ENCODE measurements at places on chromosomes 3 and 15. TPM values are rescaled to one million over a fixed set of nuclear protein-coding genes. Genes with fewer than 3 reads are reported as not detected.

DNA sequence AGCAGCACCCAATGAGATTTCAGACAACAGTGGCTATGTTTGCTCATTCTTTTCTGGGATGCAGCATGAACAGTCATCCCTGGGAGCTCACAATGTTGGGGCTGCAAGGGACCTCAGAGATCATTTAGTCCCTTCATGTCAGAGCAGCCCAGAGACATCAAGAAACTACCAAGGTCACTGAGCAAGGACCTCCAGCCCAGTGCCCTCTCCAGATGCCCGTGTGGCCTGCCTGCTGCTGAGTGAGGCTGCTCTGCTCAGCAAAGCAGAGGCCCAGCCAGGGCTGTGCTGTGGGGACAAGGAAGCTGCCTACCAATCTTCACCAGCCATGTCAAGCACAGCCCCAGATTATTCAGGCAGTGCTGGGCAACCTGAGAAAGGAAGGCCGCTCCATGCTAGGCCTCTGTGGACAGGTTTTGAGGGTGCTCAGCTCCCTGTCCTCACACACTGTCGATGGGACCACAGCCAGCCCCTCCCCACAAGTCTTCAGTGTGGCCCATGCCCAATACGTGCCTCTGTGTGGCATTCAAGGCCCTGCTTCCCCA lies 99.7 kb downstream of the DAPK2 start:
- no peaks in the 10 kb centered on the region for H3K27me3 ChIP-seq
- H3K4me1 ChIP-seq = no peaks in the 10 kb centered on the region
- no peaks in the 10 kb centered on the region for H3K36me3 ChIP-seq
- H3K27ac ChIP-seq = no peak overlapping the region

DNA sequence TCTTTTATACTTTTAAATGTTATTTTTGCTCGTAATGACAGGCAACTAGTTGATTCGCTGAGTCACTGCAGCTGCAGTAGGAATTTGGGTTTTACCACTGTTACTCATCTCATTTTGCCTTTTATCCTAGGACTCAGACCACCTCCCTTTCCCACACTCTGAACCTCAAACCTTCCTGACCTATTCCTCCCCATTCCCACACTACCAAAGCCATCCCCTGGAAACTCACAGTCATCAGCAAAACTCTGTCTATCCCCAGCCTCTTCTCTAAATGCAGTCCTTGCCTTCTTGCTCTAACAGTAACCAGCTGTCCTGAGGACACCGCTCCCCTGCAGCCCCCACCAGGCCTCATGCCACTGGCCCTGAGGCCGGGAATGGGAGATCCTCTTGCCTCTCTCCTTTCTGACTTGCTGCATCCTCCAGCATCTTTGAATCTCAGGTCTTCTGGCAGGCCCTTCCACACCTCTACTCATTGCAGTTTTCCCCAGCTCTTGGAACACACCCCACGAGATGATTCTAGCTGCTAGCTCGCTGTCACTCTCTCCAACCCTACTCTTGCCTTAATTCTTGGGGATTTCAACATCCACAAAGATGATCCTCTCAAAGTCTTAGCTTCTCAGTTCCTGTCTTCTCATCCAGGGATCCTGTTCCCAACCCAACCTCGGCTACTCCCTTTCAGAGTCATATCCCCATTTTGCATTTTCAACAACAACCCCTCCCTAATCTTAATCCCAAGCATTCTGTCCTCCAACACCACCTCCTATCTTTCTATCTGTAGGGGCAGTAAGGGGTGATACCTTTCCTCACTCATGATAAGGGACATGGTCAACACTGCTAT lies 55.9 kb upstream of the C3orf80 start:
- H3K27ac ChIP-seq = no peak overlapping the region
- no peaks in the 10 kb centered on the region for H3K36me3 ChIP-seq

GRCh38 chr15:39642011-39642640 lies 61.2 kb downstream of the THBS1 start:
- H3K36me3 ChIP-seq = no peaks in the 10 kb centered on the region
- H3K27me3 ChIP-seq = no peaks in the 10 kb centered on the region
- no peaks in the 10 kb centered on the region for H3K4me1 ChIP-seq
- peak; percentile 50 for DNase-seq

- H3K27me3 ChIP-seq = peaks cover 19% of the 10 kb centered on the region
- no peak for DNase-seq
- no peak overlapping the region for H3K27ac ChIP-seq
- peaks cover 3% of the 10 kb centered on the region for H3K4me1 ChIP-seq
- H3K4me3 ChIP-seq = no peak overlapping the region
Observed at GRCh38 chr3:185361920-185362319, 1.0 kb upstream of the MAP3K13 start.

DNA sequence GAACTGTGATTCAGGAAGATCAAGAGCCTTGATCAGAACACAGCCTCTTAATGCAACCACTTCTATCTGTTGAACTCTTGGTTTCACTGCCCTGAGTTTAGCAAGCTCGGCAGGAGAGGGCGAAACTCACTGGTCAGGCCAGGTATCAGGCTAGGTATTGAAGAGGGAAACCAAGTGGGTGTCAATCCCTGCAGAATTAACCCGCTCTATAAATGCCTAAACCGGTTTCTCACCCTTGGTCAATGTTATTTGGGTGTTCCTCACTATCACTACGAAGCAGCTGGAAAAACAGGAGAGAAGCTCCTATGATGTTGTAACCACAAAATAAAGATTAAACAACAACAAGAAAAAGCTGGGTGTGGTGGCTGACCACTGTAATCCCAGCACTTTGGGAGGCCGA lies 23.9 kb downstream of the LIPH start:
- no peak overlapping the region for H3K4me3 ChIP-seq
- no peak overlapping the region for H3K27ac ChIP-seq
- H3K36me3 ChIP-seq = no peaks in the 10 kb centered on the region
- H3K4me1 ChIP-seq = no peaks in the 10 kb centered on the region
- DNase-seq = no peak

DNA sequence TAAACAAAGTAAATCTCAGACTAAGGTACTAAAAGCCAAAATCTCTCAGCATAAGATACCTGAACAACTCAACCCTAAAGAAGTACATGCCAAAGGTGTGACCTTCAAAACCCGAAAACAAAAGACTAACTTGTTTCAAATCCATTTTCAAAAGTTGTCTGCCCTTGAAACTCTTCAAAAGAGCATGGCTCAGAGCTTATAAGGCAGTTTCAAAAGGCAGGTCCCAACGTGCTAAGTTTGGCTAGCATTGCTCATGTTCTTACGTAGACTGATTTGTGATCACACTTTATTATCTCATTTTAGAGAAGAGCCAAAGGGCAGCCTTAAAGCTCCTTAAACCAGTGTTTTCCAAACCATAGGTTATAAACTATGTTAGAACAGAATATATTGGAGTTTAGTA lies 112.2 kb downstream of the FEZF2 start:
- H3K4me3 ChIP-seq = no peak overlapping the region
- H3K4me1 ChIP-seq = peaks cover 15% of the 10 kb centered on the region
- H3K27ac ChIP-seq = no peak overlapping the region
- no peak for DNase-seq
- H3K36me3 ChIP-seq = peaks cover 4% of the 10 kb centered on the region
- no peaks in the 10 kb centered on the region for H3K27me3 ChIP-seq

DNA sequence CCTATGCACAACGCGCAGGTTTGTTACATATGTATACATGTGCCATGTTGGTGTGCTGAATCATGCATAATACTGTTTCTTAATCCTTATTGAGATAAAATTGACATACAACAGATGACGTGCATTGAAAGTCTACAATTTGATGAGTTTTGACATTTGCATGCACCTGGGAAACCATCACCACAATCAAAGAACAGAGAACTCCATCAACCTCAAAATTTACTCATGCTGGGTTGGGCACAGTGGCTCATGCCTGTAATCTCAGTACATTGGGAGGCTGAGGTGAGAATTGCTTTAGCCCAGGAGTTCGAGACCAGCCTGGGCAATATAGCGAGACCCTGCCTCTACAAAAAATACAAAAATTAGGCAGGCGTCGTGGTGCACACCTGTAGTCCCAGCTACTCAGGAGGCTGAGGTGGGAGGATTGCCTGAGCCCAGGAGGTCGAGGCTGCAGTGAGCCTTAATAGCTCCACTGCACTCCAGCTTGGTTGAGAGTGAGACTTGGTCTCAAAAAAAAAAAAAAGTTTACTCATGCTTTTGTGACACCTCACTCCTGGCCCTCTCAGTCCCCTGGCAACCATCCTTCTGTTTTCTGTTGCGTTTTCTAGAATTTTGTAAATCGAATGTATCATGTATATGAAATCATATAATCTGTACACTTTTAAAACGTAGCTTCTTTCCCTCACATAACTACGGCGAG lies 56.6 kb downstream of the BHLHE40 start:
- H3K4me1 ChIP-seq = no peaks in the 10 kb centered on the region
- H3K36me3 ChIP-seq = no peaks in the 10 kb centered on the region
- no peaks in the 10 kb centered on the region for H3K27me3 ChIP-seq

DNA sequence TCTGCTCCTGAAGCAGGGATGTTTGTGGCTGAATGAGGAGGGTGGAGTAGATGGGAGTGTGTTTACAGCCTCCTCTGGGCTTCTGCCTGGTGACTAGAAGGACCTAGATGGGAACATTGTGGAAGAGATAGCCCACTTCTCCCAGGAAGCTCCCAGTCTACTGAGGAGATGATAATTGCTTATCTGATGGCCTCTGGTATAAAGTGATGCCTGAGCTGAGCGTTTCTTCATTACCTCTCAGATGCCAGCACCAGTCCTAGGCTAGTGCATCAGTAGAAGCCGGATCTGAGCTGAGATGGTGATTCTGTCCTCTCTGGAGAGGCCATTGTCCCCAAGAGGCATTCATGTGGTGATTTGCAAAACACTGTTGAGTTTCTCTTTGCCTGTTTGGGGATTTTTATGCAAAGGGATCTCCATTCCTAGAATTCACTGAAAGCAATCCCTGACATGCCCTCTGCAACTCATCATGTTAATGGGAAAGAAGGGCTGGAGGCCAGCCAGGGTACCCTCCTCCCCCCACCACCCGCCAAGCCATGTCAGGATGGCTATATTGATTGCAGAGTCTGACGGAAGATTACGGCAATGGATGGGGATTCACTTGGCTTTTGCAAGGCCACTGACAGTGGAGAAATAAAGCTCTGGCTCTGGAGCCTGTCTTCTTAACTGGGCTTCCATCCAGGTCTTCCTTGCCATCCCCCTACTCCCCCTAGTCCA lies 166.4 kb upstream of the ROPN1 start:
- no peaks in the 10 kb centered on the region for H3K27me3 ChIP-seq
- H3K27ac ChIP-seq = peak overlapping the region; percentile 96
- peak overlapping the region; percentile 12 for H3K4me3 ChIP-seq
- peaks cover 31% of the 10 kb centered on the region for H3K4me1 ChIP-seq
- H3K36me3 ChIP-seq = no peaks in the 10 kb centered on the region

GRCh38 chr3:183920416-183920815 lies 35.7 kb upstream of the PARL start:
- H3K4me3 ChIP-seq = no peak overlapping the region
- H3K36me3 ChIP-seq = peaks cover 8% of the 10 kb centered on the region
- no peak for DNase-seq

DNA sequence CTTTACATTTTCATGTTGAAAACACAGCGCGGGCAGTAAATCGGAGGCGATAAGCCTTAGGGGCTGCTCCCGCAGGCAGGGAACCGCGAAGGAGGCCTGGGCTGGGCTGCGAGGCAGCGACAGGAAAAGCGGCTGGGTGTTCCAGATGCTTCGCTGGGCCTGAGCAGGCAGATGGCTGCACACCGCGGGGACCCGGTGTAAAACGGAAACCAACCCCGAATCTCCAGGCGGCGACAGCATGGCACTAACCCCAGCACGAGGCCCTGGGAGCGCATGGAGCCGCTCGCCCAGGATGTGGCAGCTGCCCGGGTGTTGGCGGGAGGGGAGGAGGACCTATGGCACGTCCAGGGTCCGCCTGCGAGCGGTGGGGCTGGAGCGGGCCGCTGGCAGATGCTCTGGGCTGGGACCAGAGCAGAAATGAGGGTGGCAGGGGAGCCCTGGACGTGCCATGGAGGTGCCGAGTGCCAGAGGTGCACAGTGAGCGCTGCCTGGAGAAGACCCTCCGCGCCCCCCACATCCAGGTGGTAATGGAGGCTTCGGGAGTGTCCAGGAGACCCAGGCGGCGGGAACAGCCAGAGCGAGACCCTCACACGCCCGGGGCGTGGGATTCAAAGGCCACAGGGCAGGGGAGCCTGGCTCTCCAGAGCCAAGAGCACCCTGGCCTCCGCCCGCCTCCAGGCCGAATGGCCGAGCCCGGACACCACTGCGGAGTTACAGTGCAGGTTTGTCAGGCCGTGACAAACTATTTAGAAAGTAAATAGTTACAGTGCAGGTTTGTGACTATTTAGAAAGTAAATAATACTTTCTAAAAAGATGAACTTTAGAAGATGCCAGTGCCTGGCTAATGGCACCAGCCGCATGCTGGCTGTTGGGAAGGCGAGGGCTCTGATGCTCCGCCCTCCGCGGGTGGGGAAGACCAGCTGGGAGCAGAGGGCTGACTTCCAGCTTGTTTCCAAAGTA lies 293.6 kb downstream of the OCA2 start:
- no peaks in the 10 kb centered on the region for H3K27me3 ChIP-seq
- H3K4me1 ChIP-seq = no peaks in the 10 kb centered on the region
- no peaks in the 10 kb centered on the region for H3K36me3 ChIP-seq
- H3K4me3 ChIP-seq = no peak overlapping the region
- no peak overlapping the region for H3K27ac ChIP-seq
- DNase-seq = no peak

GRCh38 chr3:41593774-41594173 lies 368.1 kb downstream of the ULK4 start:
- H3K4me3 ChIP-seq = no peak overlapping the region
- no peak overlapping the region for H3K27ac ChIP-seq
- no peaks in the 10 kb centered on the region for H3K36me3 ChIP-seq

GRCh38 chr3:141680620-141681389 lies 57.3 kb upstream of the RNF7 start:
- H3K36me3 ChIP-seq = no peaks in the 10 kb centered on the region
- peak; percentile 66 for DNase-seq
- peaks cover 14% of the 10 kb centered on the region for H3K4me1 ChIP-seq
- no peak overlapping the region for H3K4me3 ChIP-seq

- DNase-seq = no peak
- no peak overlapping the region for H3K4me3 ChIP-seq
- no peak overlapping the region for H3K27ac ChIP-seq
- H3K36me3 ChIP-seq = no peaks in the 10 kb centered on the region
Observed at GRCh38 chr15:46316024-46316423, 681.2 kb downstream of the SQOR start.

- H3K4me1 ChIP-seq = peaks cover 11% of the 10 kb centered on the region
- peak overlapping the region; percentile 81 for H3K4me3 ChIP-seq
- H3K27me3 ChIP-seq = 0 out of 2 replicates have a peak, but pooled peaks cover 4% of the 10 kb centered on the region
- H3K27ac ChIP-seq = peak overlapping the region; percentile 28
- DNase-seq = peak; percentile 69
Observed at GRCh38 chr3:53890726-53891475, 758 bp downstream of the SELENOK start.

GRCh38 chr3:66604481-66604880 lies 103.7 kb upstream of the LRIG1 start:
- no peak for DNase-seq
- H3K4me3 ChIP-seq = no peak overlapping the region
- no peaks in the 10 kb centered on the region for H3K27me3 ChIP-seq
- peaks cover 15% of the 10 kb centered on the region for H3K4me1 ChIP-seq
- no peak overlapping the region for H3K27ac ChIP-seq
- no peaks in the 10 kb centered on the region for H3K36me3 ChIP-seq

- H3K4me3 ChIP-seq = no peak overlapping the region
- DNase-seq = no peak
- H3K27ac ChIP-seq = no peak overlapping the region
- no peaks in the 10 kb centered on the region for H3K4me1 ChIP-seq
- no peaks in the 10 kb centered on the region for H3K27me3 ChIP-seq
- H3K36me3 ChIP-seq = no peaks in the 10 kb centered on the region
Observed at GRCh38 chr3:176595307-176595706, 602.0 kb downstream of the TBL1XR1 start.

The DZIP1L gene
- total RNA-seq = 11.4 TPM

The MOBP gene
- not detected for total RNA-seq

The SHQ1 gene
- 33.4 TPM for total RNA-seq

Data from GM23338 (cell line).